ENCODE measurements at places on chromosomes 7 and 10.

GRCh38 chr7:98293265-98293664 lies 11.8 kb downstream of the BRI3 start:
- no peaks in the 10 kb centered on the region for H3K27me3 ChIP-seq
- H3K4me3 ChIP-seq = no peak overlapping the region
- peak; percentile 11 for DNase-seq
- H3K27ac ChIP-seq = no peak overlapping the region

GRCh38 chr7:108637049-108637621 lies 67.5 kb downstream of the DNAJB9 start:
- H3K4me3 ChIP-seq = no peak overlapping the region
- no peaks in the 10 kb centered on the region for H3K36me3 ChIP-seq
- no peaks in the 10 kb centered on the region for H3K27me3 ChIP-seq
- H3K27ac ChIP-seq = no peak overlapping the region
- H3K4me1 ChIP-seq = no peaks in the 10 kb centered on the region

DNA sequence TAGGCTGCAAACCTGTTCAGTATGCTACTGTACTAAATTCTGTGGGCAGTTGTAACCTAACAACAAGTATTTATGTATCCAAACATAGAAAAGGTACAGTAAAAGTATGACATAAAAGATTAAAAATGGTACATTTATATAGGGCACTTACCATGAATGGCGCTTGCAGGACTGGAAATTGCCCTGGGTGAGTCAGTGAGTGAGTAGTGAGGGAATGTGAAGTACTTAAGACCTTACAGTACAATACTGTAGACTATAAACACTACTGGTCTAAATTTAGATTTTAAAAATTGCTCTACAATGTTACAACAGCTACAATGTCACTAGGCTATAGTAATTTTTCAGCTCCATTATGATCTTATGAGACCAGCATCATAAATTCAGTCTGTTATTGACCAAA lies 146.0 kb upstream of the GNAI1 start:
- no peak for DNase-seq
- peak overlapping the region; percentile 57 for H3K27ac ChIP-seq
- H3K4me3 ChIP-seq = no peak overlapping the region
- no peaks in the 10 kb centered on the region for H3K36me3 ChIP-seq

- no peaks in the 10 kb centered on the region for H3K27me3 ChIP-seq
- no peaks in the 10 kb centered on the region for H3K4me1 ChIP-seq
- no peak for DNase-seq
- H3K36me3 ChIP-seq = no peaks in the 10 kb centered on the region
- H3K27ac ChIP-seq = no peak overlapping the region
Observed at GRCh38 chr7:158010961-158011693, 576.5 kb downstream of the PTPRN2 start.
